ENCODE measurements at places on chromosomes 3 and 15. TPM values are rescaled to one million over a fixed set of nuclear protein-coding genes. Genes with fewer than 3 reads are reported as not detected.
A peak's percentile ranks its signal among the peaks of the same experiment; 100 is the strongest.

The PLA2G4E gene
- total RNA-seq, result 1.9 TPM

The LIPH gene
- 1.3 TPM for total RNA-seq

The CTXN2 gene
- total RNA-seq, result not detected

The MUC4 gene
- 7.8 TPM for total RNA-seq

The RYR3 gene
- total RNA-seq, result 98.0 TPM

The SPINK8 gene
- total RNA-seq, result not detected

The GOLGA8F gene
- total RNA-seq, result not detected

- DNase-seq, result no peak
Measured at GRCh38 chr15:85589851-85590250, 204.9 kb downstream of the KLHL25 start.

DNA sequence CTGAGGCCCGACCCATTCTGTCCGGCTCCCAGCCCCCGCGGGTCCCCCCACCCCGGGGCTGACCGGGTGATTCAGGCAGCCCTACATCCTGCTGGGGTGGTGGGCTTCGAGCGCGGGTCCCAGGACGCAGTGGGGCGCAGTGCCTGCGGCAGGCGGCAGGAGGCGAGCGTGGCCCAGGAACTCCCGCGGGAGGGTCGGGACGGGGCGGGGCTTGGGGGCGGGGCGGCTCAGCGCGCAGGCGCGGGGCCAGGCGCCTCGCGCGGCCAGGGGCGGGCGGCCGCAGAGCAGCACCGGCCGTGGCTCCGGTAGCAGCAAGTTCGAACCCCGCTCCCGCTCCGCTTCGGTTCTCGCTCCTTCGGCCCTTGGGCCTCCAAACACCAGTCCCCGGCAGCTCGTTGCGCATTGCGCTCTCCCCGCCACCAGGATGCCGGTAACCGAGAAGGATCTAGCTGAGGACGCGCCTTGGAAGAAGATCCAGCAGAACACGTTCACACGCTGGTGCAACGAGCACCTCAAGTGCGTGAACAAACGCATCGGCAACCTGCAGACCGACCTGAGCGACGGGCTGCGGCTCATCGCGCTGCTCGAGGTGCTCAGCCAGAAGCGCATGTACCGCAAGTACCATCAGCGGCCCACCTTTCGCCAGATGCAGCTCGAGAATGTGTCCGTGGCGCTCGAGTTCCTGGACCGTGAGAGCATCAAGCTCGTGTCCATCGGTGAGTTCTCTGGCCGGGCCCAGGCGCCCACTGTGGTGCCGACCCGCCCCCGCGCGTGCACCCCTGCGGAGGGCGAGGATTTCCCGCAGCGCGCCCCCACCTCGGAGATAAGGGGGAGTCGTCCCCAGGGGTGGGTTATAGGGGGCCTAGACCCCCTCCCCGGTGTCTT, at the start of gene FLNB:
TSS of gene FLNB (plus strand) at position 282 of the 885 bp plus-strand sequence. CDS start at position 425, 143 bp downstream.
- peak; percentile 87 for DNase-seq

GRCh38 chr3:116579840-116580239, 129.7 kb upstream of the TUSC7 start:
- DNase-seq, result peak; percentile 32

GRCh38 chr15:79035111-79035601, 55.4 kb downstream of the RASGRF1 start:
- DNase-seq, result peak; percentile 7

DNA sequence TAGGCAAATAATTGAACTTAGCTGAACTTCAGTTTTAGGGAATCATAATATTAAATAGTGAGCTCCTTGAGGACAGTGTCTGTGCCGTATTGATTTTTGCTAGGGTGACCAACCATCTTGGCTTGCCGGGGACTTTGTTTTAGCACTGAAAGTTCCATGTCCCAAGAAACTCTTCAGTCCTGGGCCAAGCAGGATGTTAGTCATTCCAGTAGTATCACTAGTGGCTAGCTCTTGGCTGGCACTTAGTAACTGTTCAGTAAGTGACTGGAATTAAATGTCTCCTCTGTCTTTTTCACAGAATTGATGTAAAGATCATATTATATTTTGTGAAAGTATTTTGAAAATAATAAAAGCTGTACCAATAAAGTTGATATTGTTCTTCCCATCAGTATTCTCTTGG, 42.3 kb downstream of the RSRC1 start:
- no peak for DNase-seq

- peak; percentile 74 for DNase-seq
Measured at GRCh38 chr15:71599418-71600151, 210.8 kb upstream of the NR2E3 start.

- DNase-seq, result no peak
Measured at GRCh38 chr3:189232790-189233189, 61.0 kb downstream of the TPRG1 start.

DNA sequence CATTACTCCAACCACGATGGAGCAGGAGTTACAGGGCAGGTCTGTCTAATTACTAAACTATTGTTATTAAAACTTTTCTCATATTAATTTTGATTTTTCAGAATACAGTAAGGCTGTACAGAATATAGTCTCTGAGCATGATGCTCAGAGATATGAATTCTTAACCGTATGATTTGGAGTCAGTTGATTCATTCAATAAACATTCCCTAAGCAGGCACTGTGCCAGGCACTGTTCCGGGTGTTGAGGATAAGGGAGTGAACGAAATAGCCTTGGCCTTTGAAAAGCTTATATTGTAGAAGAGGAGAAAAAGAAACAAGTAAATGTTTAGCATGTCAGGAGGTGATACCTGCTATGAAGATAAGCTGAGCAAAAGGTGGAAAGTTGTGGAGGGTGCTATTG, 187.3 kb downstream of the KCNAB1 start:
- peak; percentile 46 for DNase-seq

GRCh38 chr3:138082085-138082991, 33.1 kb downstream of the DZIP1L start:
- DNase-seq, result no peak

DNA sequence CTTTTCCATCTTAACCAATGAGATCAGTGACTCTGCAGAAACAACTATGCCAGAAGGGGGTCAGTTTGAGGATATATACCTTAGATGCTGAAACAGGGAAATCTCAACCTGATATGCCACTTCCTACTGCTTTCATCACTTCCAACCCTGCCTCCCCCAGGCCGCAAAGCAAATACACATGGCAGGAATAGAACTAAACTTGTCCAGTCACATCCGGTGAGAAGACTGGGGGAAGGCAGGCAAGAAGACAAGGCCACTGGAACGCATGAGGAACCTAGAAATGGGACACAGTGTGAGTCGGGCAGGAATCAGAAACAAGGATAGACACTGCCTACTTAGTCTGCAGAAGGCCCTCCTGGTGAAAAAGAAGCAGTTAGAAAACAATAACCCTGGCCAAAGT, 90.6 kb downstream of the MYO5A start:
- DNase-seq, result no peak

DNA sequence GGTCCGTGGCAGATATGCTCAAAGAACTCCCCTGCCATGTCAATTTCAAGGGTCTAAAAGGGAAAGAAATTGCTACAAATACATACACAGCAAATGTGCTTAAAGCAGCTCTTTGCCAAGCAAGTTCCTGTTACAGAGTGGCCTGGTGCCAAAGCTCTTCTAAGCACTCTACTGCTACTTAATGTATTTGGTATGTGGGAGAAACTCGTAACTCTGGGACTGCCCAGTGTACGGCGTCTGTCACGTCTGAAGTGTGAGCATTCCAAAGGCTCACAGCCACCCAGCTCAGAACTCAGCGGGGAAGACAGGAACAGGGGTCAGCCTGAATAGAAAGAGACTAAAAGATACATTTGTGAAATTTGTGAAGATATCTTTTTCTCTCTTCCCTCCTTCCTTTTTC, 54.6 kb downstream of the RBMS3 start:
- DNase-seq, result peak; percentile 99

GRCh38 chr3:169350228-169350627, 313.3 kb downstream of the MECOM start:
- DNase-seq, result no peak

DNA sequence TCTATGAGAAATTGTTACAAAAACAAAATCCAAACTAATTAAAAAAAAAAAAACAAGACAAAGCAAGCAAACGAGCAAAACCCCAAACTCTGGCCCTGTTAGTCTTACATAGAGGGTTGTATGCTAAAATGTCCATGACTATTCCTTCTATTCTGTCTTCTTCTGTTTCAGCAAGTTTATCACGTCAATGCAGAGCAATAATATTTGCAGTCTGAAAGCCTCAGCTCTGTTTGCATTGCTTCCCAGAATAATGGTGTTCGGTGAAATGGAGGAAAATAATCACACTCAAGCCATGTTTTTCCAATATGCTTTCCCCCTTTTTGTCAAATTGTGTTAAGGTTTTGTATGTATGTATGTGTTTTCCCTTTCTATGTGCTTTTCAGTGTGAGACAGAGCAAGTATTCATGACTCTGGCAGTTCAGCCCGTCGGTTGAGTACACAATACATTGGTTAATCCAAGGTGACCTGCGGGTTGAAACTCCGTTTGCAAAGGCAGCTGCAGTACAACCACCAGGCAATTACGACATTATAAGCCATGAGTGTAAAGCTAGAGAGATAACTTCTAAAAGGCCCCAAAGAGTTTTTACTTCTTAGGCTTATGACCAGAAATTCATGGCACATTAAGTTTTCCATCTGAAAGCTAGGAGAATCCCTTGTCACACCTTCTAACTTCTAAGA, 34.9 kb upstream of the MAGI1 start:
- DNase-seq, result no peak

GRCh38 chr3:192825657-192826200, 91.9 kb downstream of the MB21D2 start:
- no peak for DNase-seq

- no peak for DNase-seq
Measured at GRCh38 chr3:8387571-8387970, 114.1 kb upstream of the LMCD1 start.

GRCh38 chr3:7562892-7563291, 702.0 kb downstream of the GRM7 start:
- DNase-seq, result no peak

DNA sequence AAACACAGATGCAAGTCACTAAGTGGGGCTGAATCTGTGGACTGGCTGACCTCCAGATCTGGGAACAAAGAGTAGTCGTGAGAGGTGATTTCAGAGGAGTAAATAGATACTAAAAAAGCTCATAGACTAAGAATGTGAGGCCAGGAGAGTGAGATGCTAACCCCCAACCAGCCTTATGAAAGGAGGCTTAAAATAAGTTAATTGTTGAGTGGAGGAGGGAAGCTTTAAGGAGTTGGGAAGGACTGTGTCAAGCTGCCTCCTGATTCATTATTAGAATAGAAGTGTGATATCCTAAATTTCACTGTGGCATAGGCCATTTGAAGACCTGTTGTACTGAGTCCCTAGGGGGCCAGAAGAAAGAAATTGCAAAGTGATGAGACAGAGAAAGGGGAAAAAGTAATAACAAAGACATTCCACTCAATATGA, 107.6 kb downstream of the RBPMS2 start:
- DNase-seq, result no peak

DNA sequence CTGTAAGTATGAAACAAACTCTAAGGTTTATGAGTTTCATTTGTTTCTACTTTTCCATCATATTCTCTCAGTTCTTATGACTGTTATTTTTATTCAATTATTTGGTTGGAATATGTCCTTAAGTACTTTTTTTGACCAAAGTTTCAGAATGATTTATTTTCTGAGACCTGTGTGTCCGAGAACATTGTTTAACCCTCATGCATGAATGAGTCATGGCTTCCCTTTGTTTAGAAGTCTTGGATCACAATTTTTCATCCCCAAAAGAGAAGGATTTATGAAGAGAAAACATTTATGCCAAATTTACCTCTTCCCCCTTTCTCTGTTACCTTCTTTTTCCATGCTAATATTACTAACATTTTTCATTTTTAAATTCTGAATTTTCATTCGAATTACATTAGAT, 518.0 kb upstream of the NR2F2 start:
- DNase-seq, result no peak

- no peak for DNase-seq
Measured at GRCh38 chr15:79897380-79897678, 515 bp upstream of the MTHFS start.
